ENCODE measurements at places on chromosomes 2 and 18.

- no peak for DNase-seq
Measured at GRCh38 chr2:50438259-50438658, 593.7 kb downstream of the NRXN1 start.

DNA sequence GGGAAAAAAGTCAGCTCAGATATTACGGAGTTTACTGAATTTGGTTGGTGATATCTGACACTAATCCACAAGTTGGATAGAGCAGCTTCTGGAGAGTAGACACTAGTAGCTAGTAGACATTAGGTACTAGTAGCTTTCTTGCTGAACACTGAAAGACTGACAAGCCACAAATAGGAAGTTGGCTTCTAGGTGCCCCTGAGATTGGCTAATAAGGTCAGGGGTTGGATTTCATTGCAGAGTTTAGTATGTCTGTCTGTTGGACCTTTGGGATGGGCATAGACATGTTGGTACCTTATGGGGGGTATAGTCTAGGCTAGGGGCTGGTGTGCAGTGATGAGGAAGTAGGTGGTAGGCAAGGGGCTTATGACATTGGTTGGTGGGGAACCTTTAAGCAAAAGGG lies 164.9 kb upstream of the LRRTM1 start:
- DNase-seq, result no peak

- DNase-seq, result no peak
Measured at GRCh38 chr2:18788592-18788991, 199.2 kb upstream of the NT5C1B start.

- no peak for DNase-seq
Measured at GRCh38 chr2:8628179-8628865, 53.5 kb upstream of the ID2 start.

DNA sequence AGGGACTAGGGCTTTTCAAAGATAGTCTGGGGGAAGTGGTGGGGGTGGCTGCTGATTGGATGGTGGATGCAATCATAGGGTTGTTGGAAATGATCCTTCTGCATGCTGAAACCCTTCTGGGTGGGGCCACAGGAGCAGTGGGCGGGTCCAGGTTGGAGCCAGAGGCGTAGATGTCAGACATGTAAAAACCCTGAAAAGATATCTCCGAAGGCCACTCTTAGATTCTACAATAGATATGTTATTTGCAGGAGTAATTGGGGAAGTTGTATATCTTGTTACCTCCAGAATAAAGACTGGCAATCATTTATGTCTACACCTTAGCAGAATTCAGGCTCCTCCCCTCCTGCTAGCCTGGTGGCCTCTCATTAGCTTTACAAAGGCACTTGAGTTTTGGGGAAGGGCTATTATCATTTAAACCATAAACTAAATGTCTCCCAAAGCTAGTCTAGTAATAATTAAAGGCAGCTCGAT lies 8.2 kb upstream of the FAM98A start:
- DNase-seq, result no peak

DNA sequence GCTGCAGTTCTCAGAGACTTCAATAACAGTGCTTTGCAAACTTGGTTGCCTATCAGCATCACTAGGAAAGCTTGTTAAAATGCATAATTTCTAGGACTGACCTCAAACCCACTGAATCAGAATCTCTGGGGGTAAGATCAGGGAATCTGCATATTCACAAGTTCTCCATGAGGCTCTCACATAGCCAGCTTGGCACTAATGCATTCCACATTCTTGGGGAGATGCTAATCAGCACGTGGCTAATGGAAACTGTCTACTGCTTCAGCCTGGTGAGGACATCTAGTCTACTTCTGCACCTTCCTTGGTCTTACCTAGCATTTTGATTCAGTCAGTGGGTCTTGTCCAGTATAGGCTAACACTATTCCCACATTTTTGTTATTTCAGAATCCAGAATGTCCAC lies 56.3 kb downstream of the RBKS start:
- no peak for DNase-seq

All from NK-92 treated with Interleukin-12 subunit alpha and Interleukin-12 subunit beta, amount 100 ng/mL, for 24 hours (cell line).